ENCODE measurements at places on chromosomes 7 and 10.

- DNase-seq = no peak
These were observed 111.2 kb upstream of the PTN start for GRCh38 chr7:137454767-137455166.

- DNase-seq = no peak
These were observed 20.6 kb downstream of the TMEM273 start for GRCh38 chr10:49167425-49168170.

- no peak for DNase-seq
These were observed 117.3 kb downstream of the FAM53B start for GRCh38 chr10:124626759-124627380.

GRCh38 chr7:106369352-106369751 is 84.6 kb upstream of the NAMPT start:
- DNase-seq = no peak

DNA sequence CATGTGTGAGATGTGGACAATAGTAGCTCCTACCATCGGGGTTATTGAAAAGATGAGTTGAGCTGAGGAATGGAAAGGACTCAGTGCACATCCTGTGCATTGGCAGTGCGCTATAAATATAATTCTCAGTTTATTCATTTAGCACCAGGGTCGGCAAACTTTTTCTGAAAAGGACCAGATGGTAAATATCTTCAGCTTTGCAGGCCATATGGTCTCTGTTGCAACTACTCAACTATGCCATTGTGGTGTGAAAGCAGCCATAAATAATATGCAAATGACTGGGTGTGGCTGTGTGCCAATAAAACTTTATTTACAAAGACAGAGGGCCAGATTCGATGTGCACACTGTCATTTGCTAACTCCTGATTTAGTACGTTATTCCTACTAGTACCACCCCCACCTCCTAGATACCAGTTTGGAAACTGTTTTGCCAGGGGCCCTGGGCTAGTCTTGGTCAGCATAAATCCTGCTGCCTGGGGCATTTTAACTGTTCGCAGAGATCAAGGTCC is 422.9 kb upstream of the MKI67 start:
- no peak for DNase-seq

- no peak for DNase-seq
These were observed 39.3 kb upstream of the GGCT start for GRCh38 chr7:30543813-30544525.

- peak; percentile 37 for DNase-seq
These were observed 52.0 kb upstream of the SMNDC1 start for GRCh38 chr10:110356628-110357245.

DNA sequence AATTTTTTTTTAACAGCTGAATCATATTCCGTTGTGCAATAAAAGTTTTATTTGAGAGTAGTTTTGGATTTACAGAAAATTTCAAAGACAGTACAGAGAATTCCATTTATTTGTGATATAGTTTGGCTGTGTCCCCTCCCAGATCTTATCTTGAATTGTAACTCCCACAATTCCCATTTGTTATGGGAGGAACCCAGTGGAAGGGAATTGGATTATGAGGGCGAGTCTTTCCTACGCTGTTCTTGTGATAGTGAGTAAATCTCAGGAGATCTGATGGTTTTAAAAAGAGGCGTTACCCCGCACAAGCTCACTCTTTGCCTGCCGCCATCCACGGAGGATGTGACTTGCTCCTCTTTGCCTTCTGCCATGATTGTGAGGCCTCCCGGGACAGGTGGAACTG is 228.0 kb upstream of the MAGI2 start:
- no peak for DNase-seq

- no peak for DNase-seq
These were observed 2.3 kb downstream of the STX1A start for GRCh38 chr7:73717025-73717807.

- no peak for DNase-seq
These were observed 286.6 kb downstream of the BMPER start for GRCh38 chr7:34191771-34192479.

DNA sequence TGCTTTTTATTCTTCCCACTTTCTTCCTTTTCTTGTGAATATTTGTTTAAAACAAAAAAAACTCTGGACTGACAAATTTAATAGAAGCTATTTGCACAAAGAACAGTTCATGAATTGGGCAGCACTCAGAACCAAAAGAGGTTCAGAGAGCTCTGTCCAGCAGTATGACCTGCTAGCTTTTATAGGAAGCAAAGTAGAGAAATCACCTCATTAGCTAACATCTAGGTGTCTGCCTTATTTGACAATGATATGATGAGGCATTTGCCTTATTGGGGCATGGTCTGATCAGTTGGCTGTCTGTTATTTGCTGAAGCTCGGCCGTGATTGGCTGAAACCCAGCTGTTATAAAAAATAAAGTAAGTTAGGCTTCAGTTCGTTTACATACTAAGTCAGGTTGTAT is 819 bp upstream of the TRIM4 start:
- DNase-seq = no peak

DNA sequence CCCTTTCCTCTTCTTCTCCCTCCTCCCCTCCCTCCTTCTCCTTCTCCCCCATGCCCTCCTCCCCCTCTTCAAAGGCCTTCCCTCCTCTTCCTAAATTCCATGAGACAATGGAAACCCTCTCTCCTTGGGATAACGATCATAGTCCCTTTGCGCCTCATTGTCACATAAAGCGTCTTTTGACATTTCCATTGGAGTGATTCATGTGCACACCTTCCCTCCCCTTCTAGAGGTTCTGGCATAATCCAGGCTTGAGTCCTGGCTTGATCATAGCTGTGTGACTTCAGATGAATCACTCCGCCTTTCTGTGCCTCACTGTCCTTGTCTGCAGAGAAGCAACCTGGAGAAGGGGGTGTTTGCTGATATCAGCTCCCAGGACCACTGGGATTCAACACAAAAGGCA is 204.2 kb downstream of the TNS3 start:
- DNase-seq = no peak

DNA sequence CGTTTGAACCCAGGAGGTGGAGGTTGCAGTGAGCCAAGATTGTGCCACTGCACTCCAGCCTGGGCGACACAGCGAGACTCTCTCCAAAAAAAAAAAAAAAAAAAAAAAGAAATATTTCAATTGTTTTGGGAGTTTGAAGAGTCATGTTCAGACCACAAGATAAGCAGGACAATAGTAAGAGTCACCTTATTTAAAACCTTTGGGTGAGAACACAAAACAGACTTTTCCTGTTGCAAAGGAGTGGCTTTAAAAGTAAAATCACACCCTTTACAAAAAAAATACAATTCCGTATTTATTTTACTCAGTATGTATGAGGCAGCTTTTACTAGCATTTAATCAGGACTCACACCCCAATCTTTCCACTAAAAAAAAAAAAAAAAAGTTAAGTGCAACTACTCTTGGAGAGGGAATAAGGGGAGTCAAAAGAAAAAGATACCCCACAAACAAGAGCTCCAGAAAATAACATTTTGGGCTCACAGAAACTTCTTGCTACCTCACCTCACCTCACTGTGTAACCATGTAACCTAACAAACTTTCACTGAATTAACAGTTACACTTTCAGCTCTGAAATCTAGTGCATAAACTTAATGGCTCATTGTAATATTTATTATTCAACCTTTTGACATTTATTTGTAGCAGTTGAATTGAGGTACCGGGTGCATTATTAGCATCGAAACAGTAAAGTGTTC is 11.2 kb downstream of the SKIDA1 start:
- no peak for DNase-seq

DNA sequence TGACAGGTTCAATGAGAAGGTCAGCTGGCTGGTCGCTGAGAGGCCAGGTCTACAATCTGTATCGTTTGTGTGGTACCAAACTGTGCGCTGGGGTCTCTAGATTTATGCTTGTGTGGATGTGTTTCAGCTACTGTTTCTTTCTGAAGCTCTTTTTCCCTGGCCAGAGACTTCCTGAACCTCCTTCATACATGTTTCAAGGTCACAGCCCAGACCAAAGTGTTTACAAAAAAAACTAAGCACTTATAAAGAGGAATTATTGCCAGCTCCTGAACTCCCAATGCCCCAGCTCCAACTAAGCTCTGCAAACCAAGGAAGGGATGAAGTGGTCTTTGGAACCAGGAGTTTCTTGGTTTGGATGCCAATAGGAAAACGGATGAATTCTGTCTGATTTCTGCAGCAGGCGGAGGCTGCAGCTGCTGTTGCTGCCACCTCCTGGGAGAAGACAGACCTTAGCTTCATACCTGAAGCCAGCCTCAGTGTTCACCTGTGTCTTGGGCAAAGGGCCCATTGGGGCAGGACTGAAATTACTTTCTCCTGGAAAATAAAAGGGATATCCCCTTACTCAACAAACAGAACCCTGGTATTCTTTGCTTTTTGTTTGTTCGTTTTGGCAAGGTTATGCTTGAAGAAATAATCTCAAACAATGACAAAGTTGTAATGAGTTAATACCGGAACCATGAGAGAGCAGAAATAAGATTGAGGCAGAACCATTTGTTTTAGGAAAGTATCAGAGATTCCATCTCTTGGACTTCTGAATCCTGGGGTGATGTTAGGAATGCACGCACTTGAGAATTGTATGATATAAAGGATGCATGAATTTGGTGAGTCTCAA is 24.6 kb upstream of the MKLN1 start:
- DNase-seq = no peak

DNA sequence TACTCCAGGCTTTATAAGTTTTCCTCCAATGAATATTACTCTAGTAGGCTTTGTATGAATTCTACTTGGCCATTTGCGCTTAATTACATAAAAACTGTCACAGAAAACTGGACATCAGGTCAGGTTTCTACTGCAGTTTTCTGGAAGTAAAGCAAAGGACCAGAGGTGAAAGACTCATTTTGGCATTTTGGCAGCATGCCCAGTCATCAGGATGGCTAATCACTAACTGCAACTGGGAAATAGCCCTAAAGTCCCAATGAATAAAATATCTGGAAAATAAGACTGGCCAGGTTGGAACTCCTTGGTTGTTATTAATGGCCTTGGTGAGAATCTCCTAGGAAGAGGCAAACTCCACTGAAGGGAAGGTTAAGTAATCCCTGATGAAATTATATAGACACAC is 75.5 kb downstream of the COPG2 start:
- DNase-seq = no peak

DNA sequence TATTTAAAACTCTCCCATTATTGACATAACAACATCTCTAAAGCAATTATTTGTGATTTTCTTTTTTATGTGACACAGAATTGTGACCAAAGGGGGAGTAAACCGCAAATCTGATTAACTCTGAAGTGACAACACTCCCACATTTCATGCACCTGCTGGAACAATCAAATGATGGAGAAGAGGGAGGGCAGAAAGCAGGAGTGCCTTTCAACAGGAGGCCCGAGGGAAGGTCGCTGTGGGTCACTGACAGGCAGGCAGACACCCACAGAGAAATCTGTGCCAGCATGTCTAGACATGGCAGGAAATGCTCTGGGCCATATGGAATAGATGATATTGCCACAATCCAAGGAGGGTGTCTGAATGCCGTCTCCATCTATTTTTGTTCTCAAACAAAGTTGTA is 247.3 kb downstream of the DOCK4 start:
- DNase-seq = no peak

GRCh38 chr7:17275749-17276671 is 22.4 kb upstream of the AHR start:
- no peak for DNase-seq

GRCh38 chr7:40990841-40991240 is 712.0 kb downstream of the INHBA start:
- DNase-seq = no peak

DNA sequence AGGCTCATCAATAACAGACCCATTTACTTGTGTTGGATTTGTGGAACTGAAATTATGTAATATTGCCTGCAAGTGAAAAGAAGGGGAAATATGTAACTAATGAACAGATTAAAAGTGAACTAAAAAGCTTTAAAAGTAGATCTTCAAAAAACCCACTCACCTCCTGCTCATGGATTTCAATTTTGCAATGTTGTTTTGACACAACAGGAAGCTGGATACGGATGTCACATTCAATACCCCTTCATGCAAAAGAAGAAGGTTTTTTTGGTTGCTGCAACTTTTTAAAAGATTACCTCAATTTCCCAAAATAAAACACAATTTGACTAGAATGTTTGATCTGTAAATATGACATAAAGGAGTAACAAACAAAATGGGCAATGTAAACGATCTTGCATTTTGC is 3.3 kb downstream of the MKI67 start:
- no peak for DNase-seq

DNA sequence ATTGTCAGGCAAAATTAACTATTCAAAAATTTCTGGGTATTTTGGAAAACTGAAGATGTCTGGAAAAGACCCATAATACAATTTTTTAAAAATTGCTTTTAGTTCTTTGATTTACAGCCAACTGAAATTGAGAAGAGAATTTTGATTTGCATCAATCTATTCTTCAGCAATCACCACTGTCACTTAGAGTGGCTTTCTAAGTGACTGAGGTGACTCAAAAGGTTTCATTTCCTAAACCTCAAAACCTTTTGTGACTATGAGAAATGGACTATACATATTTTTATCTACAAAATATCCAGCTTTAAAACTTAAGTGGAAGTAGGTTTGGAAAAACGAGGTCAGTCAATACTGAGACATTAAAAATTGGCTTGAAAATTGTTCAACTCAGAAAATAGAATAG is 60.0 kb downstream of the ENO4 start:
- DNase-seq = no peak

- DNase-seq = no peak
These were observed at the start of gene LRRN3 for GRCh38 chr7:111090846-111091245. Gene LRRN3 (plus strand): TSS chr7:111091127. CDS start chr7:111122773, 31,646 bp downstream.

GRCh38 chr10:5573968-5574641 is 49.3 kb downstream of the CALML3 start:
- DNase-seq = no peak

DNA sequence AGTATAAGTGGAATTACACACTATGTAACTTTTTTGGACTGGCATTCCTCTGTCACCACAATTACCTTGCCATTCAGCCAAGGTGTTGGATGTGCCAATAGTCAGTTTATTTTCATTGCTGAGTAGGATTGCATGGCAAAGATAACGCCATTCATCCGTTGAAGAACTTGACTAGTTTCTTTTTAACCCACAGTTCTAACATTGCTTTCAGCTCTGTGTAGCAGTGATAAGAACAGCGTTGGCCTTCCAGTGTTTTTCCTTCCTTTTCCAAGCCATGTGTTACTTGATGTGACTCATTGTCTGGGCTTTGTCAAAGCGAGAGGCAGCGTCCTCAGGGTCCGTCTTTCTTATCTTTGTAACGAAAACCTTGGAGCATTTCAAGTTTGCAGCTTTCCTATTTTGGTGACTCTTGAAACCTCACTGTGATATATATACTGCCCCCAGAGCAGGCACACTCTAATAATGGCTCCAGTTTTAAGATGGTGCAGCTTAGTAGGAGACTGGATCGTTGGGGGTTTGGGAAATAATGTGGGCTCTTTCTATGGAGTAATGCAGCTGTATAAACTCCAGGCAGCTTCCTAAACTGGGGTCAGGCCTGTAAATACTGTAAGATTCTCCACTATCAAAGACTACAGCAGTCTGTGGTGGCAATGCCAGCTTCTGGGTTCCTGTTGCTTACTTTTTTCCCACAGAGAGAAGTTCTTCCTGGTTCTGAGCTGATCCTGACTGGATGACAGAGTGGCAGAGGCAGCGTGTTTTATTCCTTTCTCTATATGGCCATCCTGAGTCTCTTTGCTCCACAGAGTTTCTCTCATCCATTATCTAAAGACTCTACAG is 41.7 kb downstream of the AKR1E2 start:
- DNase-seq = no peak

GRCh38 chr7:7351832-7352231 is 169.5 kb downstream of the C1GALT1 start:
- DNase-seq = no peak

Measured in stimulated activated CD4-positive, alpha-beta T cell treated with anti-CD3 and anti-CD28 coated beads, TNF-alpha, amount 100 ng/mL, for 4 hours (primary cell).